ENCODE measurements at places on chromosomes 4 and X.
A peak's percentile ranks its signal among the peaks of the same experiment; 100 is the strongest.

DNA sequence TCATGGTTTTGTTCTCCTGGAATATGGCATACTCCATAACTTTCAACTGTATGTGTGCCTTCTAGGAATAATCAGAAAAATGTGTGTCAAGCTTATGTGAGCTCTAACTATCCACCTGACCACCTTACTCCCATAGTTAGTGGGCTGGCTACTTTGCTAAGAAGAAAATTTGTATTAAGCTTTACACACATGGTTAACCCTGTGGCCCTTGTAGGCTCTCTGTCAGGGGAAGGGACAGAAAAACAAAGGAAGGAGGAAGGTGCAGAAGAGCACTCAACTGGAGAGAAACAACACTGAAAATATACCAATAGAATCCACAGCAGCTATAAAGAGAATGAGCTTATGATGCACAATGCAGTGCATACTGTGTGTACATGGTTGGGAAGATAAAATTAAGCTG is 84.6 kb downstream of the PPP3CA start:
- DNase-seq: no peak

- no peak for DNase-seq
Measured at GRCh38 chrX:40094900-40095582, 2.7 kb downstream of the BCOR start.

DNA sequence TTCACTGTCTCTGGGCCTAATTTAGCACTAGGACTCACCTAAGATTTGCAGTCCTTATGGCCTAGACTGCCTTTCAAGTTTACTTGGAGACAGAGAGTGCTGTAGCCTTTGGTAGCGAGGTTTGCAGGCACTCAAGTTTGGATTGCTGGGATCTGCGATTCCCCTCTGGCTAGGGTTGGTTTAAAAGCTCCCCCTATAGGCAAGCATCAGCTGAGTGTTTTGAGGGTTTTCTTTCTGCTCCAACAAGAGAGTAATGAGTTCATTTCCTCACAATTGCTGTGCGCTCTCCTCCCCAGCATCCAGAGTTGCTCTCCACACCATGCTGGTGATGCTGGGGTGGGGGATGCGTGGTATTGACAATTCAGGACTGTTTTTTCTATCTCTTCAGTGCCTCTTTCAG is 206.9 kb downstream of the GLUD2 start:
- no peak for DNase-seq

GRCh38 chrX:72461766-72462165 is 110.9 kb downstream of the HDAC8 start:
- no peak for DNase-seq

- DNase-seq: peak; percentile 77
Measured at GRCh38 chrX:13764765-13765164, 30.2 kb downstream of the OFD1 start.

Data from glutamatergic neuron (in vitro differentiated cells).